ENCODE measurements at places on chromosomes 5 and 9. TPM values are rescaled to one million over a fixed set of nuclear protein-coding genes. Genes with fewer than 3 reads are reported as not detected.

PFN3 gene
- total RNA-seq, result not detected

VLDLR gene
- 28.0 TPM for total RNA-seq

GRCh38 chr5:96909003-96909402 is 26.9 kb upstream of the LNPEP start:
- DNase-seq, result no peak

- DNase-seq, result no peak
These were observed 57.8 kb upstream of the LARP1 start for GRCh38 chr5:154697371-154697770.

- no peak for DNase-seq
These were observed 467.2 kb downstream of the KIF4B start for GRCh38 chr5:155480731-155481131.

DNA sequence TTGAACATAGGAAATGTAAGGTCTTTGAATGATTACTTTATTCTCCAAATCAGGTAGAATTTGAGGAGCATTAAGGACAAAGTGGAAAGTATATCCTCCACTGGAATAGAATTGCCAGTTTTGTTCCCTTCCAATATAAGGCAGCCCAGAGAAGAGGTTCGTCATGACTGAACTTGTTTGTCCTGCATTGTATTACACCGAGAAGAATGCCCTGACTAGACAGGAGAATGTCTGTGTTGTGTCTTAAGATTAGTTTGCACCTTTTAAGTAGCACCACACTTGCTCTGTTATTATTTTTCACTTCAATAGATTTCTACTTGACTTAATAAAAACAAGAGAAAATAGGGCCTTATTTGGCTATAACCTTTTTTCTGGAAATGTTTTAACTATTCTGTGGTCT is 586.2 kb upstream of the PTGER4 start:
- no peak for DNase-seq

- no peak for DNase-seq
These were observed 122.7 kb downstream of the WNK2 start for GRCh38 chr9:93306579-93307091.

DNA sequence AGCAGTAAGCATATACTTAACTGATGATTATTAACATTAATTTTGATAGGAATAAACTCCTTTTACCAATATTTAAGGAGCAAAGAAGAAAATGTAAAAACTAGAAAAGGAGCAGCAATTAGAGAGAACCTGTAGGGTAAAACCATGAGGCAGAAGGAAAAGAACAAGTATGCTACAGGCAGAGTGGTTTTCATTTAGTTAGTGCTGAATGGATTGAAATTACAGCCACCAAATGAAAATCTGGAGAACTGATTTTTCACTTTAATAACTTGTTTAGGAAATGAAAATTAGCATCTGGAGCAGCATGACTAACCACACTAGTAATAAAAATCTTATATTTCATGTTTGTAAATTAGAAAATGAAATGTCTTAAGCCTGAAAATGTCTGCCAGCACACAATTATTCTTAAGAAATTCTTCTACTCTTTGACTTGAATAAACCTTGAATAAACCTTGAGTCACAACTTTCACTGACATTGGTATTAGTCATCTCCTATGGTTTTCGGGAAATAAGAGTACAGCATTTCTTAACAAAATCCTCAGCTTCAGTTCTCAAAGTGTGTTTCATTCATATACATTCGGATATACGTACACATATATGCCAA is 1504.9 kb upstream of the C9orf72 start:
- DNase-seq, result no peak
